Colonic mucosa (tissue), 4 donors: ENCODE measurements at places on chromosomes 7 and 10. TPM values are rescaled to one million over a fixed set of nuclear protein-coding genes. Genes with fewer than 3 reads are reported as not detected.

- DNase-seq: peak; percentile 27
Measured at GRCh38 chr7:12389089-12389700, 14.5 kb downstream of the VWDE start.

Gene IMPDH1
- 37.5 TPM for total RNA-seq

Gene PIP4K2A
- 14.9 TPM for total RNA-seq

Gene VWDE
- total RNA-seq: 0.59 TPM

DNA sequence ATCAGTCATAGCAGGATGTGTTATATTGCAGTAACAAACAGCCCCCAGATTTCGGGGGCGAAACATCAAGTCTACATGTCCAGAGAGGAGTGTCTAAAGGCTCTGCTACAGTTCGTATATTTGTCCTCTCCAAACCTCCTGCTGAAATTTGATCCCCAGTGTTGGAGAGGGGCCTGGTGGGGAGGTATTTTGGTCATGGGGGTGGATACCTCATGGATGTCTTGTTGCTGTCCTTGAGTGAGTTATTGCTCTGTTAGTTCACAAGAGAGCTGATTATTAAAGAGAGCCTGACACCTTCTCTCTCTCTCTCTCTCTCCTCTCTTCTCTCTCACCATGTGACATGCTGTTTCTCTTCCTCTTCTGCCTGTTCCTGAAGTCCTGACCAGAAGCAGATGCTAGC is 343.7 kb downstream of the TCERG1L start:
- no peak for DNase-seq

Gene CTBP2
- total RNA-seq: 106 TPM

Gene ZNF239
- 1.9 TPM for total RNA-seq

Gene OR2A14
- total RNA-seq: not detected

- DNase-seq: no peak
Measured at GRCh38 chr10:28631896-28632583, 45.3 kb upstream of the BAMBI start.

GRCh38 chr7:154857728-154858681 is 144.9 kb downstream of the PAXIP1 start:
- DNase-seq: no peak

GRCh38 chr10:97278491-97278989 is 13.9 kb downstream of the ARHGAP19 start:
- no peak for DNase-seq

DNA sequence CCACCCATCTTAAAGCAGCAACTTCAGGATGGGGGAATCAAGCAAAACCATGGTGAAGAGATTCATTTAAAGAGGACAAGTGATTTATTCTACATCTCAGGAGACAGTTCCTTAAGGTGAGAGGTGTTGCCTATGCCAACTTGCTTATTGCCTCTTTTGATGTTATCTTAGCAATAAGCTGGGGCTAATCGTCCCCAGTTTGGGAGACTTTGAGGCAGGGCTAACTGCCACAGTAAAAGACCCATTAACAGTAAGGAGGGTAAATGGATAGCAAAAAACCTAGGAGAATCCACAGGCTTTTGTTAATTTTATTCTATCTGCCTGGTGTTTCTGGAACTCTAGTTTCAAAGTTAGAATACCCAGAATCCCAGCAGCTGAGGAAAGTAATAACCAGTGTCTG is 22.1 kb upstream of the HERPUD2 start:
- no peak for DNase-seq

DNA sequence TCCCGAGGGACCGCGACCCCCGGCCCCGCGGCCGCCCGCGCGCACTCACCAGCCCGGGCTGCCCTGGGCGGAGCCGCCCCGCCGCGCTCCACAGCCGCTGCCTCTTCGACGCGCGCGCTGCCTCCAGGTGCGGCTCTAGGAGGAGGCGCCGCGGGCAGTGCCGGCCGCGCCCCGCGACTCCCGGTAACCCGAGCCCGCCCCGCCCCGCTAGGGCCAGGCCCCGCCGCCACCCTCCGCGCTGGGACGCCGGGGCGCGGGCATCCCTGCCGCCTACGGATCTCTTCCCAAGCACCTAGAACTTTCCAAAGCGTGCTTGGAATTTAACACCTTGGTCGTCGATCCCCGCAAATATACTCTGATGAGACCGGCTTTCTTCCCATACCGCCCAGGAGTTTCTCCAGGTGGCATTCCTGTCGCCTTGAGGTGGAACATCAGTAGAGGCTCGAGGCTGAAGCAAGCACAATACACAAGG is at the start of gene SLC26A5:
Gene SLC26A5, minus strand, starts transcription at position 159 of the 472 bp plus-strand sequence. CDS start 24,693 bp downstream, outside the sequence.
- peak; percentile 66 for DNase-seq

DNA sequence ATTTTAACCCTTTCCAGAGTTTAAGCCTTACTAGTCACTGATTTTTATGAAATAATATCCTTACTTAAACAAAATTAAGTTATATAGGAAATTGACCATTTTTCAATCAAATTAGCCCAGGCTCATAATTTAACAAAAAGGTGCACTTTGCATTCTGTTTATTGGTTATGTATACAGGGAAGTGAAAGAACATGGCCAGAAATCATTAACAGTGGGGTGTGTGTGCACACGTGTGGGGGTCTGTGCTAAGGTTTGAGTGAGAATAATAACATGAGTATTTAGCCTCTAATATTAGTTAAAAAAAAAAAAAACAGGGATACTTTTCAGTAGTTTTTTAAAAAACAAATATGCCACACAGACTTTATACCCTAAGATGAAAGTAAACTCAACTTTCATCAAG is 510.5 kb upstream of the PFKP start:
- no peak for DNase-seq

Gene PDK4
- 27.6 TPM for total RNA-seq

GRCh38 chr7:19415123-19415522 is 269.9 kb upstream of the FERD3L start:
- DNase-seq: no peak

Gene RAMP3
- 7.2 TPM for total RNA-seq

- DNase-seq: no peak
Measured at GRCh38 chr7:28176174-28176573, 4.4 kb downstream of the JAZF1 start.

DNA sequence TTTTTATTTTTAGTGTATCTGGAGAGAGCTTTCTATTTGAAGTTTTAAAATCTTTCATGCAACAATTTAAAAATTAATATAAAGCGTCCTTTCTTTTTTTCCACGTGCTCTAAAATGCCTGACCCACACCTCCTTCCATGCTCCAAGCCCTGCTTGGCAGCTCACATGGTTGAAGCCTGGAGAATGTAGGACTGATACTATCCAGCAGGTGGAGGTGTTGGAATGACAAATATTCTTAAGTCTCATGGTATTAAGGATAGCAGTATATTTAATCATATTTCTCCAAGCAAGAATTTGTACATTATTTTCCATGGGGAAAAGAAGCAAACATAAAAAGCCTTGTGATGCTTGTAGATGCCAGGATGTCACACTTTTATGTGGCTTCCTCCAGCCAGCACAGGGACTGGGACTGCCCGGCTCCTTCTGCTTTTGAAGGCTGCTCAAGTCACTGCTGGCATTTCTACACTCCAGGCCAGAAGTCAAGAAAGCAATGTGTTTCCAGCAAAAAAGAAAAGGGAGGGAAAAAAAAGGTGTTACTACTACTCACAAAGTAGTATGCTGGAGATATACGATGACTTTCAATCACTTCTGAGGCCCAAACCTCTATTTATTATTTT is 49.7 kb downstream of the BZW2 start:
- DNase-seq: peak; percentile 55

DNA sequence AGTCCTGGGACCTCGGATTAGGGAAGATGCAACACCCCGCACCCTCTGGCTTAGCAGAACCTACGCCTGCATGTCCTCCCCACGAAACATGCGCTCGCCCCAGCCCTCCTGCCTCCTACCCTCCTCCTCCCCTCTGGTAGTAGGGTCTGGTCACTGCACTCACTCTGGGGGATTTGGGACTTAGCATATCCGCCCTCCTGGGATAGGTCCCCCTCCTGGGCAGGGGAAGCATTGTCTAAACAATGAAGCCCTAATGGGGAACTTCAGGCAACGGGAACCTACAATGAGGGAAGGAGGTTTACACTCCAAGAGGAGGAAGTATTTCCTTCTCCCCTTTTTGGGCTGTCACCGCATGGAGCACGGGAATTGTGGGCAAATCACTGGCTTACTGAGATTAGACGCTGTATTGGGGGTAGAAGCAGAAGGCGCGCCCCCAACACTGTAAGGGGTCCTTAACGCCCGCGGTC is 892 bp downstream of the CRHR2 start:
- DNase-seq: no peak

Gene CUL1
- total RNA-seq: 36.2 TPM

Gene PHKG1
- 1.1 TPM for total RNA-seq

DNA sequence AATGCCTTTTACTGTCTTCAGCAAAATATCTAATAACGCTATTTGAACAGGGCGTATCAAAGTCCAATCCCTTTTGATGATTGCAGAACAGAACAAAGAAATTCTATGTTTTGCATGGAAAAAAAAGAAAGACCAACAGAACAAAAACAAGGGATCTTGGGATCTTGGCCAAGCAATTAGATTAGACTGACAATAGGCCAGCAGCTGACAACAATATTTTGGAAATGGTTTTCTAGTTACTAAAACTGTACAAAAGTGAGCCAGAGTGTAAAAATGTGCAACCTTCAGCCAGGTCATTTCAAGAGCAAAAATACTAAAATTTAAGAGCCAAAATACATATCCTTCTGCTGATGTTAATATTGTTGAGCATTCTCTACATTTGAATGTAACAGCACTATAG is 716.5 kb upstream of the KCND2 start:
- DNase-seq: no peak

Gene KAZALD1
- total RNA-seq: 32.4 TPM

Gene NKX2-3
- total RNA-seq: 7.9 TPM

DNA sequence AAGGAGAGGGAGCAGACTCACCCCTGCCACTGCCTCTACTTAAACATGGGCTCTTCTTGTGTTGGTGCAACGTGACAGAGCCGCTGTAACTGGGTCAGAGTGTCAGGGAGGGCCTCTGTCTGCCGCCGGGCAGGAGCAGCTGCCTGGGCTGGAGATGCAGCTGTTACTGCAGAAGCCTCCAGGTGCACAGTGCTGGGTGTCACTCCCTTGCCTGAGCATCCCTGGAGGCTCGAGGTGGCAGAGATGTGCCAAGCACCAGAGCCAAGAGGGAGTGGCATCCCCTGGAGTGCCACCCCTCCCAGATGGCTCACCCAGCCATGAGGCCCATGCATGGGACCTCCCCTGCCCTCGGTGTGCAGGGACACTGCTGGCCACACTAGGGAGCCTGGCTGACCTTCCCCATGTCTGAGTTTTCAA is 145.7 kb downstream of the PRPF18 start:
- DNase-seq: no peak

GRCh38 chr10:23826421-23826820 is 382.5 kb upstream of the KIAA1217 start:
- no peak for DNase-seq
